ENCODE measurements at places on chromosomes 2 and 18. TPM values are rescaled to one million over a fixed set of nuclear protein-coding genes. Genes with fewer than 3 reads are reported as not detected.

Gene CD8B2
- 0.11 TPM for total RNA-seq

Gene UGT1A10
- total RNA-seq, result not detected

Gene ATP8B1
- 12.3 TPM for total RNA-seq

Gene AMMECR1L
- 19.6 TPM for total RNA-seq

Gene KIAA2012
- total RNA-seq, result not detected

Gene L3MBTL4
- total RNA-seq, result 10.8 TPM

Gene PSME4
- 69.7 TPM for total RNA-seq

Gene SIX3
- 35.2 TPM for total RNA-seq
